ENCODE measurements at places on chromosomes 2 and 18. TPM values are rescaled to one million over a fixed set of nuclear protein-coding genes. Genes with fewer than 3 reads are reported as not detected.

Gene DUSP2
- 1.0 TPM for total RNA-seq

Gene SNTG2
- total RNA-seq, result not detected

Gene ZSCAN30
- 18.2 TPM for total RNA-seq

Gene ACMSD
- not detected for total RNA-seq

Gene SP5
- total RNA-seq, result not detected

Gene IL36A
- not detected for total RNA-seq

Gene RAB6D
- not detected for total RNA-seq

Gene HRH4
- total RNA-seq, result not detected

Gene SPAG16
- 17.6 TPM for total RNA-seq

Gene CIB4
- not detected for total RNA-seq

Gene ASIC4
- total RNA-seq, result not detected

Gene DGUOK
- total RNA-seq, result 74.9 TPM

Gene RGPD4
- not detected for total RNA-seq

Gene SPEG
- 0.36 TPM for total RNA-seq

All from melanocyte of skin (primary cell).